Stimulated activated CD8-positive, alpha-beta memory T cell treated with anti-CD3 and anti-CD28 coated beads, Interleukin-7, amount 100 ng/mL, for 1 hour (primary cell): ENCODE measurements at places on chromosomes 4 and X.
A peak's percentile ranks its signal among the peaks of the same experiment; 100 is the strongest.

- no peak for DNase-seq
Measured at GRCh38 chrX:102959471-102959870, 22.4 kb downstream of the RAB40AL start.

- DNase-seq: no peak
Measured at GRCh38 chr4:120007896-120008436, 58.7 kb downstream of the MAD2L1 start.

DNA sequence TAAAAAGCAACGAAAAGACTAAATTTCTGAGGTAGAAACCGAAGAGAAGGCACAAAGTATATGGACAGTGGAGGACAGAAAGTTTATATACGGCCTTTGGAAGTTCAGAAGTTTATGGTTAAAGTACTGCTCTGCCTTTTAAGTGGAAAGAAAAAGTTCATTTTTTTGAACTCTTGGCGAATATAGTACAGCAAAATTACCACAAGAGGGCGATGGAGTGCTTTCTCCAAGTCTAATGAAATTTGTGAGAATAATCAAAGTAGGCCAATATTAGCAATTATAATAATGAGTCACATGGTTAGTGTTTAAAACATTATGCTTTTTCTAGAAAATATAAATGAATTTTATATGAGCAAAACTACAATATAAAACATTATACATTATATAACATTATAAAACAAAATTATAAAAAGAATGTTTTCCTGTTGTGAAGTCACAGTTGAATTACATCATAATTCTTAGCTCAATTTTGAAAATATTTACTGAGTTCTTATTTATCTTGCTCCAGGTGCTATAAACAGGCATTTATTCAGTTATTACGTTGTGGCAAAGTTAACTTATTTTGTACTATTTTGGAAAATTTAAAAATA is 136.2 kb upstream of the BMPR1B start:
- DNase-seq: no peak

GRCh38 chr4:48939785-48940184 is 33.2 kb upstream of the OCIAD2 start:
- DNase-seq: no peak

- DNase-seq: no peak
Measured at GRCh38 chrX:110241816-110242215, 76.1 kb downstream of the AMMECR1 start.

- DNase-seq: peak; percentile 35
Measured at GRCh38 chr4:80072744-80073472, at the start of gene ANTXR2. Gene ANTXR2 (minus strand): TSS chr4:80073229. CDS start chr4:80072560, 669 bp downstream.

DNA sequence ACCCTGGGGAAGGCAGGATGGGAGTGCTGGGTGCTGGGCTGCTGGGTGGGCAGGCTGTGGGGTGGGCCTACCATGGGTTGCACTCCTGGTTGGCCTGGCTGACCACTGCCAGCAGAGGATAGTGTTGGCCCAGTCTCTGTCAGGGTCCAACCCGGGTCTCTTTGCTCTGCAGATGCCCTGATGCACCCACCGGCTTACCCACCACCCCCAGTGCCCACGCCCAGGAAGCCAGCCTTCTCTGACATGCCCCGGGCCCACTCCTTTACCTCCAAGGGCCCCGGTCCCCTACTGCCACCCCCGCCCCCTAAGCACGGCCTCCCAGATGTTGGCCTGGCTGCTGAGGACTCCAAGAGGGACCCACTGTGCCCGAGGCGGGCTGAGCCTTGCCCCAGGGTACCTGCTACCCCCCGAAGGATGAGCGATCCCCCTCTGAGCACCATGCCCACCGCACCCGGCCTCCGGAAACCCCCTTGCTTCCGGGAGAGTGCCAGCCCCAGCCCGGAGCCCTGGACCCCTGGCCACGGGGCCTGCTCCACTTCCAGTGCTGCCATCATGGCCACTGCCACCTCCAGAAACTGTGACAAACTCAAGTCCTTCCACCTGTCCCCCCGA is 14.2 kb upstream of the ADD1 start:
- DNase-seq: no peak

DNA sequence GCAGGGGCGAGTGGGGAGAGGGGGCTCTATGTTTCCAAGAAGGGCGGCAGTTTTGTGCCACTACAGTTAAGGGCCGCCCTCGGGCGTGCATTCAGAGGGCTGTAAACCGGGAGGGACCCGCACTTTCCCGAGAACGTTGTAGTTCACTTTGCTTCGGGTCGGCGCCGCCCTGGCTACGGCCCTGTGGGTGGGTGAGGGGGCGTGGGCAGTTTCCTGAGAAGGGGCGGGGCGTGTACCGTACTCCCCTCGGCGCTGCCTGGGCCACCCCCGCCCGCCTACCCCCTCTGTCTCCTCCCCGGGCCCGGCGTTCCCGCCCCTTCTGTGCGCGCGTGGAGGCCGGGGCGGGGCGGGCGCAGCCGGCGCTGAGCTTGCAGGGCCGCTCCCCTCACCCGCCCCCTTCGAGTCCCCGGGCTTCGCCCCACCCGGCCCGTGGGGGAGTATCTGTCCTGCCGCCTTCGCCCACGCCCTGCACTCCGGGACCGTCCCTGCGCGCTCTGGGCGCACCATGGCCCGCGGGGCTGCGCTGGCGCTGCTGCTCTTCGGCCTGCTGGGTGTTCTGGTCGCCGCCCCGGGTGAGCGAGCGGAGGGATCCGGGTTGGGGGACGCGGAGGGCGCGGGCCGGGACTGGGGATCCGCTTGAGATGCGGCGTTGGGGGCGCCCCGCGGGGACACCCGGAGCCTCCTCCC is at the start of gene CD99:
Gene CD99, plus strand, starts transcription at position 440 of the 687 bp plus-strand sequence. Its CDS starts 66 bp downstream, at position 506.
- DNase-seq: peak; percentile 82

DNA sequence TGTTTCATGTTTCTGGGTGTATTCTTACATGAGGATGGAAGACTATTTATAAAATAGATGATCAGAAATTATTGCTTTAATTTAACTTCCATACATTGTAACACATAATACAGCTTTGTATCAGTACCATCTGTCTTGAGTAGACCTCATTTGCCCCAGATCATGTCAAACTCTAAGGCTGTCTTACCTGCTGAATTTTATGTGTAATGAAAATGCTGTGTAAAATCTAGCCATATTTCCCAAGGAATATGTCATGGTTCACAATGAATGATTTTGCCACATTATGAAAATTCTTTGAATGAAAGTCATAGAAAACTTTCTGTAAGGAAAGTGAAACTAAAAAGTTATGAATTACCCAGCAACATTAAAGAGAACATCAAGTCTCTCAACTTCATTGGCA is 7.4 kb downstream of the BDH2 start:
- DNase-seq: no peak

DNA sequence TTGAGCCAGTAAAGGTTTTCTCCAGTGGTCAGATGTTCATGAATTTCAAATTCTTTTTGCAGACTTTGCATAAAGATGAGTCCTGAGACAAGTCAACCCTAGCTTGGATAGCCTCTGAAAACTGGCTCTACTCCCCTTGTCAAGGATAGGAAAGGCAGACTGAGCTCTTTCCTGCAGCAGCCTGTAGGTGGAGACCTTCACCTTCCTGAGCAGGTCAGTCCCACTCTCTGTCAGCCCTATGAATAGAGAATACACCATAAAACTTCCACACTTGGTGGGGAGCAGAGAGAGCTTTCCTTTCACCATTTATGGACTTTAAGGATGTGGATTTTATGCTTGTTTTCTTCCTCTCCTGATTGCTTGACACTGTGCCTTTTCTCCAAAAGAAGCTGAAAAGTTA is 41.9 kb downstream of the PCDH19 start:
- DNase-seq: no peak

DNA sequence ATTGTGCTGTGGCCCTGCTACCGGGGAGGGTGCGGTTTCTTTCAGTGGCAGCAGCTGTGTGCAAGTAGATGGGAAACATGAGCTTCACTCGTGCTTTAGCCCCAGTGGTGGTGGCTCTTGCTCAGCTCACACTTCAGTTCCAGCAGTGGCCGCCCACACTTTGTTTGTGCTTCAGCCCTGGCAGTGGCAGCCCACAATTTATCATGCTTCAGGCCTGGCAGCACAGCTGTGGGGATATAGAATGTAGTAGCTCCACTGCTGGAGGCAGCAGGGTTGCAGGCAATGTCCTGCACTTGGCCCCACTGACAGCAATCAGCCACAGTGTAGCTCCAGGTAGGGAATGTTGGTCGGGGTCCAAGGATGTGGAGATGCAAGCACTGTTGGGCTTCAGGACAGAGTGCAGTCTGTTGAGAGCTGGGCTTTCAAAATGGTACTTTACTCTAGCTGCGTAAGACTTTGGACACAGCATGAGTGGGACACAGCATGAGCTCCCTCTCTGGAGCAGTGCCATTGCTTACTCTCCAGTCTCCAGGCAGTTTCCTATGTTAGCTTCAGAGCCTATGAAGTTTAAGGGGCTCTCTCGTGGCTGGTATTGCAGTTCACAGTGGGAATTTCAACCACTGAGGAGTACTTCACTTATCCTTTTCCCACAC is 413.1 kb downstream of the PDGFC start:
- no peak for DNase-seq

DNA sequence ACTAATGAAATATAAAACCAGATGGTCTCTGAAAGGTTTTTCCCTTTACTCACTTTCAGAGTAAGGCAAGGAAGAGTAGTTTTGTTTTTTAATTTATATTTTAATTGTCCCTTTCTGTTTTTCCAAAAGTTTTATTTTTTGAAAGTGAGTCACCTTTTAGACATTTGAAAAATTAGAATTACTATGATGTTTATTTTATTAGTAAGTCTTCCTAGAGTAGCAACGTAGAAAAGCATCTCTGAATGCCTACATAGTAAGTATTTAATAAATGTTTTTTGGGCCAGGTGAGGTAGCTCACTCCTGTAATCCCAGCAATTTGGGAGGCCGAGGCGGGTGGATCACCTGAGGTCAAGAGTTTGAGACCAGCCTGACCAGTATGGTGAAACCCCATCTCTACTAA is 51.1 kb downstream of the TET2 start:
- DNase-seq: no peak

DNA sequence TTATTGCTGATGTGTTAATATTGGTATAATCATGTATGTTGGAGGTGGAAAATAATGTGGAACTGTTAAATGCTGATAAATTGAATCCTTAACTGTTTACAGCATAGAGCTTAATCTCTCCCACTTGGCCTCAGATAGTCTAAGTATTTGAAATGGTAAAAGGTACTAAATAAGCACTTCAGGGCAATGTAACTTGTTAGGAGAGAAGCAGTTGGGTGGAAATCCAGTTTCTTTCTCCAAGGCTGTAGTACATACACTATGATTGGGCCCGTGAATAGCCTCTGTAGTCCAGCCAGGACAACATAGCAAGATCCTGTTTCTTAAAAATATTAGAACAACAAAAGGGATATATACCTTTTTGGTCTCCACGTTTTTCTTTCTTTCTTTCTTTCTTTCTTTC is 39.7 kb downstream of the NUDT9 start:
- no peak for DNase-seq

DNA sequence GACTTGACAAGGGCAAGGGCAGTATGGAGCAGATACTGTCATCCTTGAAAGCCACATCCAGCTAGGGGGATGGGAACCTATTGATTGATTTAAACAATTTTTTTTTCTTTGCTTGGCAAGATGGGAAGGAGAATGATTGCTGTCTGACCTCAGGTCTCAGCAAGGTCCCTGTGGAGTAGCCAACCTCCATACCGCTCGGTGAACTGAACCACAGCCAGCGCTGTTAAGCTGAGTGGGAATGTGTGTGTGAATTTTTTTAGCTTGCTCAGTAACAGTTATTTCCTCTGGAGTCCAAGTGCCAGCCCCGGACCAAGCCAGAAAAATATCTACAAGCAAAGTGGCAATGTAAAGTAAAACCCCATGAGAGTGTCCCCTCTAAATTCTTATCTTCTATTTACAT is 25.9 kb downstream of the DCX start:
- DNase-seq: no peak

GRCh38 chrX:13005661-13006473 is 31.0 kb downstream of the TMSB4X start:
- DNase-seq: no peak

DNA sequence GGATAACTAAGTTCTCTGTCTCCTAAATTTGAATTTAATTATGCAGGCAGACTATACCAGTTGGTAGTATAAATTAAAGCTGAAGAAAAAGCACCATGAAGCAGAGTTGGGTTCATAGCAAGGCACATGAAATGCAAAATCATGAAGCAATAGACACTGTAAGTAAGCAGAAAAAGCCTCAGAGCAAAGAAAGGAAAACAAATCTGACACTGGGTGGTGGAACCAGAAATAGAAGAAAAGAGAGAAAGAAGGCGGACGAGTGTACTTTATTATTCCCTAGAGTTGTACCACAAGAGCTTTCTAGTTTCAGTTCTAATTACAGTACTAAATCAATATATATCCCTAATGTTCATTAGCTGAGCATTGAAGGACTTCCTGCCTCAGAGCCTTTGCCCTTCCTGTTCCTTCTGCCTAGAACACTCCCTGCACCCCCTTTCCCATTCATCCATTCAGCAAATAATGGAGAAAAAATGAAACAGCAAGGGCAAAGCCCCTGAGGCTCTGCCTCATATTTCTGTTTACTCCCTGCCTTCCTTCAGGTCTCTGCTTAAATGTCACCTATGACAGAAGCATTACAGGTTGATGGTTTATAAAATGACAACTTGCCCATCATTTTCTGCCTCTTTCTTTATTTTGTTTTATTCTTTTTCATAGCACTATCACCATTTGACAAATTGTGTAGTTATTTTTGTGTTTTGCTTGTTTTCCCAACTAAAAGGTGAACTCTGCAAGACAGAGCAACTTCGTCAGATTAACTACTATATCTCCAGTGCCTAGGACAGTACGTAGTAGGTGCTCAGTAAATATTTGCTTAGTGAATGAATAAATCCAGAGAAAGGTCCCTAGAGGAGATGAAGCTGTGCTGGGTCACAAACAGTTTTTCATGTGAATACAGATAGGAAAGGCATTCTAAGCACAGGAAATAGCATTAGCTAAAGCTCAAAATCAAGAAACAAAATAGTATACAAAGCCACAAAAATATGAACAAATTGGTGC is 154.0 kb upstream of the RASGEF1B start:
- no peak for DNase-seq
